Renal pelvis (tissue), 12 donors: ENCODE measurements at places on chromosomes 1 and 21.
A peak's percentile ranks its signal among the peaks of the same experiment; 100 is the strongest.

DNA sequence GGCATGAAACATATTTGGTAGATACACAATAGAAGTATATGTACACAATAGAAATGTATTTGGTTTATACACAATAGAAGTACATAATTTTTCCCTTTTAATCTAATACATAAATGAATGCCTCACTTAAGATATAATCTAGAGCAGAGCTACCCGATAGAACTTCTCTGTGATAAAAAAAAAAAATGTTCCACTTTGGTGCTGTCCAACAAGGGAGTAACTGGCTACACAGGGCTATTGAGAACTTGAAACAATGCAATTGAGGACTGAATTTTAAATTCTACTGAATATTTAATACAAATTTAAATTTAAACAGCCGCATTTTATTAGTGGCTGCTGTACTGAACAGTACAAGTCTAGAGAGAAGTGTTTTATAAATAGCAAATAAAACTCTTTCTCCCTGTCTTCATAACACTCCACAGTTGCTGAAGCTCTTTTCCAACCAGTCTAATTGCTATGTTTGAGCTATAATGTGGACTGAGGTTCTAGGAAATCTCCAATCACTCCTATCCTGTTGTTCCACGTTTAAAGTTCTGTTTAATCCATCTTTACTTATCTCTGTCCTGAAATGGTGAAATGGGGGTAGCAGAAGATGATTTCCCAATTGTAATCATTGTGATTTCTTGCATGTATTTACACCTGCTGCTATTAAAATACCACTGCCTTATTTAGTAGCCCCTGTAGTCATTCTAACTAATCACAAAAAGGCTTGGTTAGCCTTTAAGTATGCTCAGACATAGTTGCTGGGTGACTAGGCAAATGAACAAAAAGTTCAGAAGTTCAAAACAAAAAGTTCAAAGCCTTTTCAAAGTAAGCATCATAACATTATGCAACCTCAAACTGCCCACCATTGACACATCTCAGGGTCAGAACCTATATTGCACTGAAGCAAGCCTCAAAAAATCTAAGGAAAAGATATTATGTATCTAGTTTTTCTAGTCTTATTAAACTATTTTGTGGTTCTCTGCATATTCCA lies 192.3 kb upstream of the C1orf87 start:
- no peak for DNase-seq

- no peak for DNase-seq
Measured at GRCh38 chr1:12279728-12280464, 50.1 kb downstream of the VPS13D start.

GRCh38 chr1:12596007-12596821 lies 21.8 kb downstream of the DHRS3 start:
- DNase-seq = peak; percentile 81

DNA sequence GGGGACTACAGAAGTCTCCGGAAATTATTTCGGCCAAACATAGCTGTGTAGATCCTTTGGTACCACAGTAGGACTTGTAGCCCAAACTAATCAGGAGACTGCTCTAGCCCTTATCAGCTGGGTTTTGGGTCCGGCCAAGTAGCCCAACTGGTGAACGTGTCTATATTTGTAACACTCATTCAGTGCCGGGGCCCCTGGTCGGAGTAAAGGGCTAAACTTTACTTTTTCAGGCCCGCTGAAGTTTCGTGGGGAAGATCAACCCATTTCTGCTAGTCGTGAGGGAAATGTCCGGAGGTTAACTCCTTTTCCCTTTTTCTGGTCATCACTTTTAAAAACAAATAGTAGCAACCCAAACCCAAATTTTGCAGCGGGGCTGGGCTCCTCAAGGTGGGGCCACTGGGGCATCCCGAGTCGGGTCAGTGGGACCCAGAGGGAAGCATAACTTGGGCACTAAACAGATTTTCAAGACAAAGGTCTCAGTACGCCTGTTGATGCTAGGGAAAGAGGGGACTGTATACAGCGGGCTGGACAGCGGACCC lies 1.7 kb downstream of the LHX9 start:
- DNase-seq = no peak

GRCh38 chr1:6499296-6499695 lies 7.8 kb upstream of the PLEKHG5 start:
- no peak for DNase-seq

- no peak for DNase-seq
Measured at GRCh38 chr1:54331091-54331772, 75.0 kb downstream of the SSBP3 start.

GRCh38 chr1:203199481-203199815 lies 12.9 kb upstream of the CHI3L1 start:
- no peak for DNase-seq

DNA sequence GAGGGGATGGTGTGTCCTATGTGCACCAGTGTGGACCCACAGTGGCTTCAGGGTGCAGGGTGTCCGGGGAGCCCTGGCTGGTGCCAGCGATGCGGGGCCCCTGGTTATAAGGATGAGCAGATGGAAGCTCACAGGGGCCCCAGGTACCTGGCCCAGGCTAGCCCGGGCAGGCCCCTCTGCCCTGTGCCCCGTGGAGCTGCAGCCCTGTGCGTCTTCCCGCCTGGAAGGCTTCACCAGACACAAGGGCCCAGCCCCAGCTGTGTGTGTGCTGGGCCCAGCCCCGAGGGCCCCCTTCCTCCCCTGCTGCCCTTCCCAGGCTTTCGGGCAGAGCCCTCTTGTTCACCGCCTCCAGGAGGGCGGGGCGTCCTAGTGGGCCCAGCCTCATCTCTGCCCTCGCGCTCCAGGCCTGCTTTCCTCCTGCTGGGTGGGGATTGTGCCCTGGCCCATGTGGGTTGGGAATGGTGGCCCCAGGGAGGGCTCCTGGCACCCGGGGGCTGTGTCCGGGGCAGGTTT lies 15.9 kb downstream of the PFKL start:
- DNase-seq = no peak
